Fibroblast of skin of right quadriceps (primary cell): ENCODE measurements at places on chromosomes 16 and 17.
A peak's percentile ranks its signal among the peaks of the same experiment; 100 is the strongest.

DNA sequence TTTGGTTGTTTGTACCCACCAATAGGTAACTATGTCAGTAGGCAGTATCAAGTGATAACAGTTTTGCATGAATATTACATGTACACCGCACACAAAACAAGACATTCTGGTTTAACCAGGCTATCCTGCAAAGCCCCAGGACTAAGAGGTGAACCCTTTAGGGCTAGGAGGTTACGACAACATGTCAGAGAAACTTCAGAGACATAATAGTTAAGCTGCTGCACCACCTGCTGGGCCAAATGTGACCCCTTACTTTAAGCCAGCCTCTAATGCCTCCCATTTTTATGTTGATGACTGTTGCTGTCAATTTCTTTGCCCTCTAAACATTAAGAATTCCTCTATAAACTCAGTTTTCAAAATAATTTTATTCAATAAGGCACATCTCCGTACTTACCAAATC, 15.4 kb downstream of the SRP68 start:
- no peak for DNase-seq

- no peak for DNase-seq
Observed at GRCh38 chr16:23310217-23310616, 8.1 kb downstream of the SCNN1B start.

DNA sequence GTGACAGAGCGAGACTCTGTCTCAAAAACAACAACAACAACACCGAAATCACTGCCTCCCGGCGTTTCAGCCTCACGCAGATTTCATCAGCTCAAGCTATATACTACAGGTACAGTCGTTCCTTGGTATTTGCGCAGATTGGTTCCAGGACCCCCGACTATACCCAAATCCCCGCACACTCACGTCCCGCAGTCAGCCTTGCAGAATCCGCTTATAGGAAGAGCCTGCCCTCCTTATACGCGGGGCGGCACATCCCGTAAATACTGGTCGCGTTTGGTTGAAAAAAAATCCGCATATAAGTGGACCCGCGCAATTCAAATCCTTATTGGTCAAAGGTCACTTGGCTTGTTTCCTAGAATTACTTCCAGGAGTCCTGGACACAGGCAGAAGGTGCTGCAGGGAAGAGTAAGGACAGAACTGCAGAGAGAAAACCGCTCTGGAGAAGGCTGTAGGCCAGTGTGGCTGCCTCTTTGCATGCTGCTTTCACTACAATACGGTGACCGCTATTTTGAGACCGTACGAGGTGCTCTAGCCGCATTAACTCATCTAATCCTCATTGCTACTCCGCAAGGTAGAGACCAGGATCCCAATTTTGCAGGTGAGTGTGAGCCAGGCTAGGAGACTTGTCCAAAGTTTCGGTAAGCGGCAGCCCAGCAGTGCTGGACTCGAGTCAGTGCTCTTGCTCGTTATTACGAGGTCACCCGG, 718 bp downstream of the NDUFAB1 start:
- DNase-seq: no peak

DNA sequence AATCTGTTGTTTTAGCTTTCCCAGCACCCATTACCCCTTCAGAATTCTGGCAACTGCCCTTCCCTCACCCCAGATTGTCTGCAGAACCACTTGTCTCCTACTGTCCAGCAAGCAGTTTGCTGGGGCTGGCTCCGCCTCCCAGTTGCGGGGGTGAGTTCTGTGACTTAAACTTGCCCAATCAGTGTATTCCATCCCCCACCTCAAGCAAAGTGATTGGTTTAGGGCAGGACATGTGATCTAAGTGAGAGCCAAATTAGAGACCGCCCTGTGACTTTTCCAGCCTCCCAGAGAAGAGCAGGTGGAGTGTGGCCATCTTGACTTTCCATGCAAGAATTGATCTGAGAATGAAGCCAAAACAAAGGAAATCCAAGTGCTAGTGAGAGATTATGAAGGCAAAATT, 22.7 kb upstream of the SRCIN1 start:
- DNase-seq: no peak

DNA sequence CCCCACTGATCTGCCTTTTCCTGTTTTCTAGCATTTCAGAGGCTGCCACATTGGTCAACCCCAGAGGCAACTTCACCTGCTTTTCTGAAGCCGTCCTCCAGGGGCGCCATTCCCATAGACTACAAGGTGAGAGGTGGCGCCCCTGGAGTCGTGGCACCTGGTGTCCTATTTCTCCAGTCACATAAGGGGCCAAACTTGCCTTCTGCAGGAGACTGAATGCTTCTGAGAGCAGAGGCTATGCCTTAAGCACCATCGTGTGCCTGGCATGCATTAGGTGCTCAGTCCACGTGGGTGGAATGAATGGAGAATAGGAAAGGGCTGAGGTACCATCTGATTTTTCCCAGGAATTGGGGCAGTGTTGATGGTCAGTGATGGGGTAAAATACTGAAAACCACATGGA, 164.8 kb downstream of the HAPSTR1 start:
- DNase-seq: no peak

DNA sequence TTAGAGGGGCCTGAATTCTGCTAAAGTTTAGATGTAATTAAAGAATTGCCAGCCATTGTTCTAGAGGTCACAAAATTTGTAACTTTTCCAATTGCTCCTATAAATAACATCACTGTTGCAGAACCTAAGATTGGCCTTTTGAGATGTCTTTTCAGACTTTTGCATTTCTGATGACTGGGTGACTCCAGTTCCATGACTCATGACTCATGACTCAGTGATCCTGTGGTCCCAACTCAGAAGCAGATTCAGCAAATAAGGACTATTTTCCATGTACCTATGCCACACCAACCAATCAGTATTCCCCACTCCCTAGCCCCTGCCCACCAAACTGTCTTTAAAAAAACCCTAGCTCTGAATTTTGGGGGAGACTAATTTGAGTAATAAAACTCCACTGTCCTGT, 740.9 kb downstream of the CDH8 start:
- no peak for DNase-seq

DNA sequence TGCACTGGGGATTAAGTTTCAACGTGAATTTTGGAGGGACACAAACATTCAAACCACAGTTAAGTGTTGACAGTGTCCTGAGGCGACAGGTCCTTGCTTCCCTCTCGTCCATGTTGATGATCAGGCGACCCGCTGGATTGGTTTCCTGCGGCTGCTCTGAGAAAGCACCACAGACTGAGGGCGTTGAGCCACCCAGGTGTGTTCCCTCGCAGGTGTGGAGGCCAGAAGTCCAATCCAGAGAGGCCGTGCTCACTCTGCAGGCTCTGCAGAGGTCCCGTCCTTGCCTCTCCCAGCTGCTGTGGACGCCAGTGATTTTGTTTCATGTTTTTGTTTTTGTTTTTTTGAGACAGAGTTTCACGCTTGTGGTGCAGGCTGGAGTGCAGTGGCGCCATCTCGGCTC, 22.4 kb upstream of the CBX2 start:
- DNase-seq: no peak

GRCh38 chr17:72353502-72353901, 232.7 kb downstream of the SOX9 start:
- DNase-seq: no peak

- DNase-seq: no peak
Observed at GRCh38 chr17:15109608-15110007, 155.5 kb downstream of the PMP22 start.

GRCh38 chr17:45969726-45970125, 29.3 kb upstream of the STH start:
- no peak for DNase-seq

DNA sequence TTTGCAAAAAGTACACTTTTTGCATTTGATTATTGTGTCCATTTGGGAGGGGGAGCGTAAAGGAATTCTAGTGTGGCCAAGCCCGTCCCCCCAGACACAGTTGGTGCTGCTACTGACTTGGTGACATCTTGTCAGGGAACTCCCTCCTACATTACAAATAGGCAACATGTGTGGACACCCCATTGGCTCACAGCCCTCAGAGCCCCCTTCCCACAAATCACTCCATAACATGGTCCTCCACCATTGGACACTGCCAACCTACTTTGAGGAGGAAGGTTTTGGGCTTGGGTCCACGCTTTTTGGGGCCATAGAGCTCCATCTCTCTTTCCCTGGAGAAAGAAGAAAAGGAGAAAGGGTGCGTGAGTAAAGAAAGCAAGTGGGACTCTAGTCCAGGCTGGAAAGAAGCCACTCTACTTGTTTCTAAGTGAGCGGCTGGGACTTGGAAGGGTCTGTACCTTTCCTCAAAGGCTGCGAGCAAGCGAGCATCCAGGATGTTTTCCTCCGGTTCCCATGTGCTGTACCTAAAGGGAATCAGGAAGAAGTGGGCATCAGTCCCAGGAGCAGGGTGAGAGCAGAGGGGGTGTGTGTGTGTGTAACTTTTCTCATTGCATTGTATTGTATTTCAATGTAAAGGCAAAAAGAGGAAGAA, 958 bp downstream of the CBX8 start:
- no peak for DNase-seq

DNA sequence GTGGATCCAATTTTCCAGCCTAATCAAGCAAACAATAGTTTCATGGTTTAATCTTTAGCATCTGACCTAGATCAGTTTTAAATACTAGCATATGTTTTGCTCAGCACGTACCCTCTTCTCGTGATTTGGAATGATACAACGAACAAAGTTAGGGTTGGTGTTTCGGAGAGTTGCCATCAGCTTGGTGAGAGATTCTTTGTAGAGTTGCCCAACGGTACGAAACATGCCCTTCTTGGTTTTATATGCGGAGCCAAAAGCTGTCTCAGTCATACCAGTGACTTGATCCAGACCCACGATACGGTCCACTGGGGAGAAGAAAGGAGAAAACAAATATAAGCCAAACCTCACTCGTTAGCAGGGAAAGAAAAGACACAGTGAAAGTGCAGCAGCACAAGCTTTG, 85.3 kb downstream of the NDEL1 start:
- DNase-seq: no peak

DNA sequence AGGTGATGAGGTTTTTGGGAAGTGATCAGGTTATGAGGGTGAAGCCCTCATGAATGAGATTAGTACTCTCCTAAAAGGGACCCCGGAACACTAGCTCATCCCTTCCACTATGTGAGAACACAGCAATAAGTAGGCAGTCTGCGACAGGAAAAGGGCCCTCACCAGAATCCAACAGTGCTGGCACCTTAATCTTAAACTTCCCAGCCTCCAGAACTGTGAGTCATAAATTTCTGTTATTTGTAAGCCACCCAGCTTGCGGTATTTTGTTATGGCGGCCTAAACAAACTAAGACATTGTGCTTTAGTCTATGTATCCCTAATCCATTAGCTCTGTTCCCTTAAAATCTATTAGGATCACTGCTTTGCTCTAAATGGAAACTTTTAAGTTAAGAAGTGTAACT, 8.5 kb downstream of the SLFN12 start:
- DNase-seq: no peak

- no peak for DNase-seq
Observed at GRCh38 chr16:23673971-23674614, 4.6 kb upstream of the PLK1 start.

- no peak for DNase-seq
Observed at GRCh38 chr16:75458029-75458428, 6.5 kb downstream of the TMEM170A start.

DNA sequence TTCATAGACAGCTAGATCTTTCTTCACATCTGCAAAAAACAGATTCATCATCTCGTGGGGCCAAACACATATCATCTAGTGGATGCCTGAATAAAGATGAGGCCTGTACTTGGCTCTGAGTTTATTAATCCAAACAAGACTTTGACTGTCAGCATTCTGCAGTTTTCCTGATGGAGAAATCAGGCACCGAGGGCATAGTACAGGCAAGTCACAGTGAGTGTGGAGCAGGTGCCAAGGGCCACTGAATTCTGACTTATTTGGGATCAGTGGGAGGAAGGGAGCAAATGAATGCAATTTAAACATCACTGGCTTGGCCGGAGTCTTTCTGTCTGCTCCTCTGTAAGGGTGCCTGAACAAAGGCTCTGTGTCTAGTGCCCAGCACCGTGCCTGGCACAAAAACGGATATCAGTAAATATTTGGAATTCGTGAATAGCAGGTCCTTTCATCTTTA, 975 bp downstream of the CFAP20 start:
- DNase-seq: no peak

- peak; percentile 55 for DNase-seq
Observed at GRCh38 chr17:20091174-20092029, 82.2 kb downstream of the SPECC1 start.

DNA sequence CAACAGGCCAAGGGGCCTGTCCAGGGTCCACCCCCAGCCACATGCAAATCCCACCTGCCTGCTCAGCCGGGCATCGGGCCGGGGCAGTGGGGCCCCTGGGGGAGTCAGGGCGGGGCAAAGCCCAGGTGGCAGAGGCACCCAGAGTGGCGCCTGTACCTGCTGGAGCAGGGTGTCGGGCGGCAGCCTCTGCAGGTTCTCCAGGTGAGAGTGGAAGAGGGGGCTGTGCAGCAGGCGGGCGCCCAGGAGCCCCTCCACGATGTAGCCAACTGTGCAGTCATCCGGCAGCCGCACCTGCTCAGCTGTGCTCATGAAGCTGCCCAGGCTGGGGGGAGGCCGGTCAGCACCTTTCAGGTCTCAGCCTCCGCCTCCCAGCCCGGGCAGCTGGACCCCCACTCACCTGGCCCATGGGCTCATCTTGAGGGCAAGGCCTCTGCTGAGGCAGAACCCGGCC, 2.1 kb downstream of the RFNG start:
- DNase-seq: no peak

- no peak for DNase-seq
Observed at GRCh38 chr16:2092256-2092620, 43.5 kb downstream of the PKD1 start.

DNA sequence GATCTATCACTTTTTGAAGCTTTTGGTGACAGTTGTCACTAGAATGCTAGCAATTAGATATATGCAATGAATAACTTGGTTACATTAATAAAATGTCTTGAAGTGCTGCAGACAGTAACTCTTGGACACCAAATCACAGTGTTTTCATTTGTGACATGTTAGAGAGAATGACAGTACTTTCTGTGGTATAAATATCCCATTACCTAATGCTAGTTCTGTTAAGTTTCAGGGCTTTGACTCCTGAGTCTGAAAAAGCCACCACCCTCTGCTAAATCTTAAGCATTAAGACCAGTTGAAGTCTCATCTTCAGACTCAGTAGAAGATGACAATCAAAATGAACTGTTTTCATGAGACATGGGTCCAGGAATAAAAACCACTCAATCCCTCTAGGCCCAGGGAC, 10.6 kb upstream of the CPHXL2 start:
- no peak for DNase-seq

- DNase-seq: no peak
Observed at GRCh38 chr17:66920435-66920834, 44.1 kb upstream of the CACNG4 start.

GRCh38 chr17:50044483-50044882, 11.4 kb upstream of the ITGA3 start:
- DNase-seq: no peak

GRCh38 chr17:82029990-82030469, 1.4 kb upstream of the RAC3 start:
- DNase-seq: no peak

- no peak for DNase-seq
Observed at GRCh38 chr16:75589306-75589705, 23.1 kb downstream of the GABARAPL2 start.

- DNase-seq: no peak
Observed at GRCh38 chr16:57279780-57280638, 4.5 kb downstream of the PLLP start.

DNA sequence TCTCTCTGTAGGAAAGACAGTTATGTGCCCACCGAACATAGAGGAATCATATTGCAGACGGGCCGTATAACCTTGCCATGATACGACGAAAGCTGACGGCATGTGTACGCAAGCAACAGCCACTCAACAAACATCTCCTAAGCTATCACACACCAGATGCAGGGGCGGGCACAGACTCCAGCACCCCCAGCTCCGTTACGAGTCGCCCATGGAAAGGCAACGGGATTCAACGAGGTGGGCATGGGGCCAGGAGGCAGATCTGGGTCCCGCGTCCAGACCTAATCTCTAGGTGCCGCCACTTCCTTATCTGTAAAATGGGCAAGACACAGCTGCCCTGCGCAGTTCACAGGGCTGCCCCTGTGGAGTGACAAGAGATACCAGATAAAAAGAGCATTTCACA, 35.6 kb downstream of the ABR start:
- no peak for DNase-seq
